ENCODE measurements at places on chromosomes 5 and 9. TPM values are rescaled to one million over a fixed set of nuclear protein-coding genes. Genes with fewer than 3 reads are reported as not detected.

The PCDHGA9 gene
- 6.2 TPM for total RNA-seq

The OMD gene
- 0.36 TPM for total RNA-seq

The NR5A1 gene
- not detected for total RNA-seq

The SLC6A7 gene
- total RNA-seq = under 0.01 TPM

The AQP7 gene
- total RNA-seq = 0.59 TPM

DNA sequence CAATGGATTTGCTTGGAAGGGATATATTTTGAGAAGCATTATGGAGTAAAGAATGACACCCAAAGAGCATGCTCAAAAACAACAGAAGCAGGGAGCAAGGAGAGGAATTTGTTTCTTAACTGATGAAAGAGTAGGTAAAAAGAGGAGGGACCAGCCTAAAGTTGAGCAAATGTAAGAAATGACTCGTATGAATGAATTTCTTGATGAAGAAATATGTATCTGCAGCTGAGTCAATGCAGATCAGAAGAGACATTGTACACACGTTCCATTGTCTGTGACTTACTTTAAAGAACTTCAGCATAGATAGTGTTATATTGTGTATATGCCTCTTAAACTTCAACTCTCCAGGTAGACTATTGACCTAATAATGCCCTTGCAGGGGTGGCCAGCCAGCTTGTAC lies 112.7 kb upstream of the NREP start:
- DNase-seq = no peak

- no peak for DNase-seq
Measured at GRCh38 chr5:89826938-89827337, 582.6 kb downstream of the CETN3 start.

GRCh38 chr5:58544926-58545325 lies 37.9 kb upstream of the RAB3C start:
- DNase-seq = no peak

DNA sequence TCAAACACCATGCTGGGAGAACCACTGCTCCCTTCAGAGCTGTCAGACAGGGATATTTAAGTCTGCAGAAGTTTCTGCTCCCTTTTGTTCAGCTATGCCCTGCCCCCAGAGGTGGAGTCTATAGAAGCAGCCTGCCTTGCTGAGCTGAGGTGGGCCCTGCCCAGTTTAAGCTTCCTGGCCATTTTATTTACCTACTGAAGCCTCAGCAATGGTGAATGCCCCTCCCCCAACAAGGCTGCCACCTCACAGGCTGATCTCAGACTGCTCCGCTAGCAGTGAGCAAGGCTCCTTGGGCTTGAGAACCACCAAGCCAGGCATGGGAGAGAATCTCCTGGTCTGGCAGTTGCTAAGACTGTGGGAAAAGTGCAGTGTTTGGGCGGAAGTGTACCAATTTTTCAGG lies 205.5 kb upstream of the PTGER4 start:
- DNase-seq = no peak

- peak; percentile 81 for DNase-seq
Measured at GRCh38 chr5:138241688-138242571, 28.8 kb upstream of the CDC23 start.

- DNase-seq = no peak
Measured at GRCh38 chr9:127314911-127315310, 50.3 kb downstream of the GARNL3 start.

- peak; percentile 91 for DNase-seq
Measured at GRCh38 chr5:151020304-151021110, at the start of gene GPX3. Gene GPX3, plus strand, starts transcription at chr5:151020591. Its CDS starts 64 bp downstream, at chr5:151020655.

- no peak for DNase-seq
Measured at GRCh38 chr5:33271606-33272005, 169.2 kb upstream of the TARS1 start.

GRCh38 chr5:57448751-57449150 lies 33.9 kb downstream of the ACTBL2 start:
- no peak for DNase-seq

Measured in osteoblast (primary cell).